ENCODE measurements at places on chromosomes 2 and 18.
A peak's percentile ranks its signal among the peaks of the same experiment; 100 is the strongest.

GRCh38 chr2:41180387-41180786, 728.5 kb upstream of the SLC8A1 start:
- no peak for DNase-seq

- DNase-seq: no peak
These were observed 116.9 kb downstream of the SMAD7 start for GRCh38 chr18:48833701-48834412.

- DNase-seq: no peak
These were observed 93.5 kb downstream of the TTC27 start for GRCh38 chr2:32721376-32721775.

DNA sequence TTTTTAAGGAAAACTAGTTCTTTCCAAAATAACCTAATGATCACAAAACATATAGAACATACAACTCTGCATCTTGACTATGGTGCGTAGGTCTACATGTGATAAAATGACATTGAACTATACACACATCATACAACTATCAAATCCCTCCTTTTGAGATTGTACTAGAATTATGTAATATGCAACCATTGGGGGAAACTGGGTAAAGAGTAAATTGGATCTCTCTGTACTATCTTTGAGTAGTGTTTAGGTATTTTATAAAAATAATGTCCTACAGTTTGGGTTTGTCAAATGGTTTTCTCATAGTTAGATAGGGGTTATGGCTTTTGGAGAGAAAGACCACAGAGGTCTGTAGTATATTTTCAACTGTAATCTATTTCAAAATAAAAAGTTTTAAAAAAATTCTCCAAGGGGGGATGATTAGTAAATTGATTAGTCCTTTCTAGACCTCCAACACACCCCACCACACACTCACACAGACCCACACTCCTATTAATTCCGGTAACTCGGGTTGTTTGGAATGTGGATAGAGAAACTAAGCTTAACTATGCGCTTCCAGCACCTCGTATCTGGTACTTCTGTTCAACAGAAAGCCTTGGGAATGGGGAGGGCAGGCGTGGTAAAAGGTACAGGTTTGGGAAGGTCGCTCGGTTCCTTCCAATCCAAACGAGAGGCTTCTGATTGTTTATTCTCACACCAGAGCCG, 695 bp upstream of the BIRC6 start:
- peak; percentile 46 for DNase-seq

DNA sequence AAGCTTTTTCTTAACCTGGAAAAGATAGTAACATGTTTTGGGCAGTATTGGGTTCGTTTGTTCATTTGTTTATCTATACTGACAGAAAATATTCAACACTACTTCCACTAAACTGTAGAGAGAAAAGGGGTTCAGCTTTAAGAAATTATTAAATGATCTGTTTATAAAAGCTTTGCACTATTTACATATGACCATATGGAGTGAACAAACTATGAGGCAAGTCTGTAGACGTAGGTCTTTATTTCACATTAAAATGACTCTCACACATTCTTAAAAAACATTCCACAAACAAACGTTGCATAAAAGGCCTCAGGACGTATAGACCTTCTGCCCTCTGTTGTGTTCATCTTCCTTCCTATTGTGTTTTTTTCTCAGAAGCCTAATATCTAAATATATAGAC, 94.6 kb downstream of the CD226 start:
- no peak for DNase-seq

DNA sequence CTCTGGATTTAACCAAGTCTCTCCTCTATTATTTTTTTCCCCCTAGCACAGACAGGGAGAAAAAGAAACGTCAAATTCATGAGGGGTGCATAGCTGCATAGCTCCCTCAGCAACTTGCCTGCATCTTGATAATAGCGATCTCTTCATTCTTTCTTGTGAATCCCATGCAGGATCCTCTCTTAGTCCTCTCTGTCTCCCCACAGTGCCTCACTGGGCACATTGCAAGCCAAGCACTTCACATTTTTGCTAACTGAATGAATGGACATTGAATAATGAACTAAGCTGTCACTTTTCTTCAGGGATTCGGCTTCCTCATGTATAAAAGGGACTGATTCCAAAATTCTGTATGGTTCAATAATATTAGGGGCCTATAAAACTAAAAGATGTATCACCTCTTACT, 2.9 kb upstream of the EPB41L3 start:
- DNase-seq: no peak

DNA sequence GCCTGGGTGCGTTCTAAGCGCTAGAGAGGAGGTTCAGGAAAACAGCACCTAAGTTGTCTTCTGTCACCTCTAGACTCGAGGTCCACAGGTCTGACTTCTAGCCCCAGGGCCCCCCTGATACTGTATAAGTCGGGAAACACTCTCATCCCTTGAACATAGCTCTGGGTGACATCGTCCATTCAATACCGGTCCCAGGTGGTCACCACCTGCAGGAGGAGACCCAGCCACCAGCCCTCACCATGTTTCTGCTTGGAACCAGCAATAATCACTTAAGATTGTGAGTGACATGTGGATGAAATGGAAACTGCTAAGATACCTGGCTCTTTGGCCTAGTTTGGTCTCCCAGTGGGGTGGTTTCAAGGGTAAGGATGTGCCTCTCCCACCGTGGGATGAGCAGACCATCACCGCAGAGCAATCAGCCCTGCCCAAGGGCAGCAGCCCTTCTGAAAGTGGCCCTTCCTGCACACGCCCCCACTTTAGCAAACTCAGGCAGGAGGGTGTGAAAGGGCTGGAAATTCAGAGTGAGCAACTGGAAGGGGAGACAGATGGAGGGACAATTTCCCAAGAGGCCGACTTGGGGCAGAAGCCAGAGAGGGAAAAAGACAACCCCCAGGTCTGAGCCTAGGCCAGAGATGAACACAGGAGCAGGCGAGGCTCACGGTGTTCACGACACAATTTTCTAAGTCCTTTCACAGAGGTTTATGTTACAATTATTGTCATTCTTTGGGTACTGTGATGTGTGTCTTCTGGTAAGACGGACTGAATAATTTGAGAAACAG, 95.2 kb downstream of the ZNF516 start:
- DNase-seq: no peak

- no peak for DNase-seq
These were observed 424 bp upstream of the ANKRD44 start for GRCh38 chr2:197310987-197311420.

- DNase-seq: no peak
These were observed 579.2 kb downstream of the BCL11A start for GRCh38 chr2:59974051-59974766.

GRCh38 chr2:68234405-68234804, 17.9 kb downstream of the PPP3R1 start:
- DNase-seq: no peak

DNA sequence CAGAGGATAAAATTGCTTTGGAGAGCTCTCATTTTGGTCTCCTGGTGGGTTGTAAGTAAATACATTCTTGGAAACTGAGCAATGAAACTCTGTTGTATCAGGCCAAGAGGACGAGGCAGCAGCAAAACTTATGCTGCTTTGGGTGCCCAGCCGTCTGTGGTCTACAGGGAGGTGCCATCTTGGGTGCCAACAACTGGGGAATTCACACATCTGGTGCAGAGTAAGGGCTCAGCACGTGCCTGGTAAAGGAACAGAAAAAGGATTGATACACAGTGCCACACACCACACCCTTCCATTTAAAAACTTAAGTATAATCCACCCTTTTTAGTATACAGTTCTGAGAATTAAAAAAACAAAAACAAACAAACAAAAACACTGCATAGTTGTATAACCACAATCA, 221.9 kb downstream of the TSN start:
- no peak for DNase-seq

- DNase-seq: no peak
These were observed 210.7 kb upstream of the COPS8 start for GRCh38 chr2:236874866-236875481.

DNA sequence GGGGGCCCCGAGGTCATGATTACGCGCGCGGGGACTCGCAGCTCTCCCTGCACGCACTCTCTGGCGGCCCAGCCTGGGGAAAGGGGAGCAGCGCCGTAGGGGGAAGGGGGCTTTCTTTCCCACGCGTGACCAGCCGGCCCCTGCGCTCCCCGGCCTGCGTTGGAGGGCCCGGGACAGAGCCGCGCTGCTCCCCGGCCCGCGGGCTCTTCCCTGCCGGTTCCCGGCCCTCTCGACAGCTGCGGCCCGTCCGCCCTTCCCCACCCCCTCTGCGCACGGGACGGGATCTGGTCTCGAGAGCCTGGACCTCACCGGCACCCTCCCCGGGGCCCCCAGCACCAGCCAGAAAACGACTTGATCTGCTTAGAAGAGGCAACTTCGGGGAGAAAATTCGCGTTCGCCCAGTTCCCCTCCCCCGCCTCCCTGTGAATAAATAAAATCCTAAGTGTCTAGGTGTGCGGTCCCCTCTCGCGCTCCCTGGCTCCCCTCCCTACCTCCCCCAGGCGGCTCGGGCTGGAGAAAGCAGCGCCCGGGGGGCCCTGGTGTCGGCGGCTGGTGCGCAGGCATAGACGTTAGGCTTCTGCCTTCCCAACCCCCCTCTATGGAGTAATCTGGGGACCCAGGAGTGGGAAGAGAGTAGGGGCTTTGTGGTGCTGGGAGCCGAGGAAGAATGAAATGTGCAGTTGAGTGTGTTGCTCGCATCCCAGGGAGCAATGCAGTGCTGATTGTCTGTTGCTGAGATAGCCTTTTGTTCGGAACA, 803 bp upstream of the FIGN start:
- DNase-seq: peak; percentile 48

- DNase-seq: no peak
These were observed 101.5 kb downstream of the GALNT1 start for GRCh38 chr18:35683021-35683420.

GRCh38 chr2:177529166-177529565, 136.6 kb downstream of the AGPS start:
- no peak for DNase-seq

- no peak for DNase-seq
These were observed 49.6 kb downstream of the ODC1 start for GRCh38 chr2:10398496-10398895.

- DNase-seq: no peak
These were observed 564.3 kb downstream of the CMPK2 start for GRCh38 chr2:6301426-6301825.

- peak; percentile 21 for DNase-seq
These were observed 128.4 kb upstream of the CBLN2 start for GRCh38 chr18:72672364-72673184.
